Psoas muscle (tissue), 8 donors: ENCODE measurements at places on chromosomes 2 and 18. TPM values are rescaled to one million over a fixed set of nuclear protein-coding genes. Genes with fewer than 3 reads are reported as not detected.

GRCh38 chr18:8730080-8730827 is 24.9 kb downstream of the MTCL1 start:
- DNase-seq: peak; percentile 70

GRCh38 chr18:63233334-63233733 is 86.2 kb downstream of the BCL2 start:
- no peak for DNase-seq

GRCh38 chr2:201542291-201542690 is 90.8 kb downstream of the STRADB start:
- no peak for DNase-seq

DNA sequence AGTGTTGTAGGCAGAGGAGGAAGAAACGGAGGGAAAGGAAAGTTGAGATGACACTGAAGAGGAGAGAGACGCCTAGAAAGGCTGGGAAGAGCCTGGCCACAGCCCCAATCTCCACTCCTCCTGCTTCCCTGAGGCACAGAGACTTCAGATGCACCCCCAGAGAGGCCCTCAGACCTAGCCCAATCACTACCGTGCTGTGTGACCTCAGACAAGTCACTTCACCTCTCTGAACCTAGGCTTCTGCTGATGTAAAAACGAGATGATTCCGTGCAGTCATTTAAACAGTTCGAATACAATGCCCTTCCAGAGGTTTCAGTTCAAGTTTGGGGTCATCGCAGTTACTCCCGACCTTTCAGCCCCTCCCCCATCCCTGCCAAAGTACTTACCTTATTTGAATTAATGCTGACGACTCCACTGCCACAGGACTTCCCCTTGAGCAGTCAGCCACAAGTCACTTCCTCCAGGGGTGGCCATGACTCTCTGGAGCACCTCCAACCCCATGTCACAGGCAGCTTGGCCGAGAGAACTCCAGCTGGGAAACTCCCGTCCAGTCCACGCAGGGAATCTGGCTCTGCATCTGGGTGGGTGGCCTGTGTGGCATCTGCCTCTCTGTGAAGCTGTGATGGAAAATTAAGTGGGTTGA is 105.2 kb upstream of the ID2 start:
- no peak for DNase-seq

GRCh38 chr2:11023326-11024258 is 111.9 kb downstream of the KCNF1 start:
- DNase-seq: no peak

DNA sequence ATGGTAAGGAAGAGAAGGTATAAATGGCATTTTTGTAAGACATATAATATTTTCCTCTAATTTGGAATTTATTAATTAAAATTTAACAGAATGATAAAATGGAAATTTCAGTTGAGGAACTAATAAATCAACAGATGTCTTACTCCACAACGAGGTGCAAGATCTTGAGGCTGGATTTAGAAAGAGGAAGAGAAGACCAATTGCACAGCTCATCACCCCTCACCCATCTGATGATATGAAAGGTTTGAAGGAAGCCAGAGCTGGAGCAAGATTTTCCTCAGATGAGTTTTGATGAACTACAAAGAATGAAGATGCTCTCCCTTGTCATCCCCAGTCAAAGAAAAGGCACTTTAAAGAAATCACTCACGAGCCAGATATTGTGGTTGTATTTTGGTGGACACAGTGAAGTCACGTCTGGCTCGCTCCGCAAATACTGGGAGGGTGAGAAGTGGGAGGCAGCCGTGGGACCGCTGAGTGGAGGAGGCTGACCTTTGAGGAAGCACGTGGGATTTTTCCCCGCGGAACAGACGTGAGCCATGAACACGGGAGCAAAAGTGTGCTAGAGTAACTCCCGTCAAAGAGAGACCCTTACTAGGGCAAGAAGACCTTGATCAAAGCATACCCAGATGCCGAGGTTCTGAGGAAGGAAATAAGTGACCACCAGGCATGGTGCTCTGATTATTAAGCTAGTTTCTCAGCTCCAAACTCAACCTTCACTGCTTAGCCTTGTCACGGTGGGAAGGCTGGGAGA is 511.4 kb downstream of the RNF144A start:
- DNase-seq: no peak

DNA sequence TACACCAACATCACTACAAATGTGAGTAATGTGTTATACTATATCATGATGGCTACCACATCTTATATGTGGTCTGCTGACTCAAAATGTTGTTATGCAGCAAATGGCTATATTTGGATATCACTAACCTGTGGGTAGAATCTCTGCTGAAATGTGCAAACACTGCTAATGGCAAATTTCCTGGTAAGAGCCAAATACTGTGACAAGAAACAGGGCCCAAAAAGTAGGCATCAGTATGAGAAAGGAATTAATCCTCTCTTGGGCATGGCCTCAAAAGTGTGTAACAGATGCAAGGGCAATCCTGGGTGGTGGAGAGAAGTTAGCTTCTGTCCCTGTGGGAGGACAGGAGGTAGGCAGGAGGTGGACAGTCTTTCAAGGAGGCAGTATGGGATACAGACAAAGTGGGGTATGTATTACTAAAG is 13.3 kb downstream of the ATF2 start:
- DNase-seq: no peak

- no peak for DNase-seq
These were observed 74.2 kb upstream of the CELF4 start for GRCh38 chr18:37639846-37640245.

- DNase-seq: no peak
These were observed 115.5 kb downstream of the TWIST2 start for GRCh38 chr2:238963161-238963970.

DNA sequence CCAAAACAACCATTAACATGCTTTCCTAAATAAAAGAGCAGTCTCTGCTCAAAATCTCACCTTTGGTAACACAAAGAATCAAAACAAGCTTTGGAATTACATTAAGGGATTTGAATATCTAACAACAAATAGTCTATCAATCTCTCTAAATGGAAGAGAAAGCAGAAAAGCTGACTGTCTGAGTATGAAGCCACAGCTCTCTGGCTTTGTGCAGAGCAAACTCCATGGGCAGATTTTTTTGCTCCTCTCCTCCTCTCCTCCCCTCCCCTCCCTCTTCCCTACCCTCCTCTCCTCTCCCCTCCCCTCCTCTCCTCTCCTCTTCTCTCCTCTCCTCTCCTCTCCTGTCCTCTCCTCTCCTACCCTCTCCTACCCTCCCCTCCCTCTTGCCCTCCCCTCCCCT is 329.5 kb upstream of the ETAA1 start:
- DNase-seq: no peak

DNA sequence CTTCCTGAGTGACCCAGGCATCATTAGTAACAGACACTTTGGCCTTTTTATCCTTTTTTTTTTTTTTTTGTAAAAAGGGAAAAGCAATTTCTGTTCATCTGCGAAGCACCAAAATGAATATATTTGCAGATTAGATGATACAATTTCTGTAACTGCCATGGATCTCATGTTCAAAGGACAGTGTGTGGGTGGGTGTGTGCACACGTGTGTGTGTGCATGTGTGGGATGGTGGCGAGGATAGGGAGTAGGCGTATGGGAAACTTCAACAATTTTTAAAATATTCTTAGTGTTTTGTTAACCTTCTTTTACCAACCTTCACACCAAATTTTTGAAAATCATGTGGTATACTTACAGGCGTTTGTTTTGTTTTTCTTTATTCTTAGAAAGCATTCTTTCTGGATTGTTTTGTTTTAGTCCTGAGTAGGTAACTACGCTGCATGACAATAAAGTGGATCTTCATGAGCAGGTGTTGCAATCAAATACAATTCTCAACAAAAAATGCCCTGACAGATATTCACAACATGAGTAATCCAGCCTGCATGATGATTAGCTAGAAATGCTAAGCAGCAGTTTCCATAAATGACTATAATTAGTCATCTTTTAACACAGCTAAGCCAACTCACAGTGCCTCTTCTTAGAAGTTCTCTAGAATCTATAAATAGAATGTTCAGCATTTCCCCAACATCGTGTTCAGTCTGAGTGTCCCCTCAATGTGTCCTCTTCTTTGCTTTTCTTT is 53.5 kb upstream of the RMDN2 start:
- DNase-seq: no peak

Gene ABHD1
- 4.5 TPM for total RNA-seq

Gene CFAP221
- not detected for total RNA-seq

Gene FOXI3
- not detected for total RNA-seq

Gene SPRED2
- 9.3 TPM for total RNA-seq

Gene RUFY4
- not detected for total RNA-seq

Gene LTBP1
- total RNA-seq: 9.5 TPM

Gene NETO1
- not detected for total RNA-seq
